ENCODE measurements at places on chromosomes 13 and 19.

DNA sequence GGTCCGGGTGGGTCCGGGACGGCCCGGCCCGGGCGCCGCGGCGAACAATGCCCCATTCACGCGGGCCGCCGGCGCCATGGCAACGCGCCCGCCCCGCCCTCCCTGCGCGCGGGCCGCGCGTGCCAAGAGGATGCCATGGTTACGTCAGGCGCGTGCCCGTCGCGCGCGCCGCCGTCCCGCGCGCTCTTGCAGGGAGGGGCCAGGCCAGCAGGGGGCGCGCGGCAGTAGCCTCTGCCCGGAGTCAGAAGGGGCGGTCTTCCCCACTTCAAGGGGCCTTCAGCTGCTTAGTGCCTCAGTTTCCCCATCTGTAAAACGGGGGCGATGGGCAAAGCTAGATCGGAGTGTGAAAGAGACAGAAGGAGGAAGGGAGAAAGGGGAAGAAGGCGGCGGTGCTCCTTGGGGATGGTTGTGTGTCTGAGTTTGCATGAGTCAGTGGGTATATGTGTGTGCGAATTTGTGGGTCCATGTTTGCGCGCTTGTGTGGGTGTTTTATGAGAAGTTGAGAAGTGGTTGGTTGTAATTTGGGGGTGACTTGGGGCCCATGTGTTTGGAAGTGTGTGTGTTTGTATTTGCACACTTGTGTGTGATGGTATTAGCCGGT lies 11.6 kb upstream of the NFIX start:
- DNase-seq: no peak

DNA sequence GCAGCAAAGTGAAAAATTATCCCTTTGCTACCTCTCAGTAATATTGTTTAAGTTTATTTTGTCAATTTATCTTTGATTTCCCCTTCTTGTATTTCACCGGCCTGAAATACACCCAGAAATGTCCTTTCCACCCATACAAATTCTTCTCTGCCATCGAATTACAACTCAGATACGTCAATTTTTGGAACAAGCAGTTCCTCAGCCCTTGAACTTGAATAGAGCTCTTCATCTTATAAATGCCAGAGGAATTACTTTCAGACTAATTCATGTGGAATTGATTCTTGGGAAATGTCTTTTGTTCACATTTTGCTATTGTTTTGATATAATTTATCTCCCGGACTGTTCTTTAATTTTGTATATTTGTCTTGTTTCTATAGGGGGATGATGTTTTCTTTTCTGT lies 1359.3 kb upstream of the MIR17HG start:
- no peak for DNase-seq

GRCh38 chr13:47117268-47117667 lies 220.4 kb upstream of the HTR2A start:
- peak; percentile 14 for DNase-seq

DNA sequence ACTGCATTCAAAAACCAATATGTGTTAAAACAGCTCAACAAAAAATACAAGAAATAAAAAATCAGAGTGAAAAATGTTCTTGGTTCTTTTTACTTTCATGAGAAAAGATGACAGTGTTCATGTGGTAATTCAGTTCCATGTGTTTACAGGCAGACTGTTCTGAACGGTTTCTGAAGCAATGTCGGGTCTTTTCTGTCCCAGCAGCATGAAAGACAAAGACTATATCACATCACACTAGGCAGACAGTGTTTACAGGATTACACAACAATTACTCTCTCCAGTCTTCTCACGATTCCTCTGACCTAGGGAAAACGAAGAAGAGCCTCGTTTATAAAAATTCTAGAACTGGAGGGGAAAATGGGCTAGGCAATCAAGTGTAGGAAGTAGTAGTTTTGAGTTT lies 83.4 kb downstream of the UBL3 start:
- DNase-seq: no peak

- DNase-seq: no peak
Measured at GRCh38 chr13:74661851-74662250, 527.6 kb upstream of the KLF12 start.

- DNase-seq: no peak
Measured at GRCh38 chr13:74250738-74251190, 116.6 kb upstream of the KLF12 start.

DNA sequence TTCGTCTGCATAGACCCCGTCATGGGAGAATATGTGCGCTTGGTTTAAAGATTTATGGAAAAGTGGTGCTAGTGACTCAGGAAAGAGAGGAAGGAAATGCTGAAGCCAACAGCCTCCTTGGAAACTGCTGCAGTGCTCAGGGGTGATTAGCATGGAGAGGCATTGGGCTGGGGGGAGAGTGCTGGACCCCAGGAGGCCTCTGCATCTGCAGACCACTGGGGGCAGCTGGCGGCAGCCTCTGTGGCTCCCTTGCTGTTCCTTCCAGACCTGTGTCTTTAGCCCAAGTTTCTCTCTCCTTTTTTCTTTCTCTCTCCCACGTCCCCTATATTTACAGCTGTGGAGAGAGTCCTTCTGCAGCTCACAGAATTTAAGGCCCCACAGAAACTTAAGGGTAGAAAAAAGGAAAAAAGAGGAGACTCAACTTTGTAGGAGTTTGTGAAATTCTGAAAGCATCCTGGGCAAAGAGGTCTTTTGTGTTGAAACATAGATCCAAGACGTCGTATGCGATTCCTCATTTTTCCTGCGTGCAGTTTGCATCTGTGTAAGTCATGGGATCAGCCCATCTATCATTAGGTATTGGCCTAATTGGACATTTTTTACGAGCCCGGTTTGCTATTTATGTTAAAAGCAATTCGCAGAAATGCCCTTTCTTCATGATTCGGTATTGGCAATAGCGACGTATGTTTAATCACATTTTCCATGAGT lies 116.2 kb upstream of the ZNF536 start:
- no peak for DNase-seq

GRCh38 chr13:93173654-93174053 lies 53.0 kb upstream of the GPC6 start:
- DNase-seq: no peak

DNA sequence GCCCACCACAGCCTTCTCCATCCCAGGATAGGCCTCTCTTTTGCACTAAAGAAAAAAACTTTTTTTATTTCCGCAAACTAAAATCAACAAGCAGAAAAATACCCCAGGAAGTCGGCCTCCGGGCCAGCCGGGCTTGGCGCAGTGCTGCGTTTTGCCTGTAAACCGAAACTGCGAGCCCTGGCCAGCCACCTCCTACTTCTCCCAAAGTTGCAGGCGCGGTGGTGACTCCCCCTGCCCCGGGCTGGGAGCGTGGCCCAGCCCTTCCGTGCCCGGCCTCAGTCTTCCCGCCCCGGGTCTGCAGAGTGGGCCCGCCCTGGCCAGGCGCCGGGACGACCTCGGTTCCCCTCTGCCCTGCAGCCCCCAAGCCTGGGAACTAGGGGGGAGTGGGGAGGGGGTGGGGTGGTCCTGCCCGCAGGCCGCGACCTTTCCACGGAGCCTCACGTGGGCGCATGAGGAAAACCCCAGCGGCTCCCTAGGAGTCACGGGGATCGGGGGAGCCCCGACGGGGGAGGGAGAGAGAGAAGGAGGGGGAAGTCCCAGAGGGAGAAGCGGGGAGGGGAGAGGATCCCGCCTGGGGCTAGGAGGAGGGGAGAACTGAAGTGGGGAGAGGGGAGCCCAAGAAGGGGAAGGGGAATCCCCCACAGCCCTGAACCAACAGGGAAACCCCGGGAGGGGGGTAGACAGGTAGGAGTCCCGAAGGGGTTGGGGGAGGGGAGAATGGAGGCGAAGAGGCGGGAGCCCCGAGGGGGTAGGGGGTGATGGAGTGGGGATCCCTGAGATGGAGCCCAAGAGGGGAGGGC lies 3.0 kb downstream of the GADD45B start:
- DNase-seq: no peak

- no peak for DNase-seq
Measured at GRCh38 chr19:41548954-41549688, 26.8 kb upstream of the CEACAM21 start.
